ENCODE measurements at places on chromosomes 13 and 19.

GRCh38 chr13:61410669-61411297, 4.9 kb downstream of the PCDH20 start:
- peak; percentile 6 for DNase-seq

DNA sequence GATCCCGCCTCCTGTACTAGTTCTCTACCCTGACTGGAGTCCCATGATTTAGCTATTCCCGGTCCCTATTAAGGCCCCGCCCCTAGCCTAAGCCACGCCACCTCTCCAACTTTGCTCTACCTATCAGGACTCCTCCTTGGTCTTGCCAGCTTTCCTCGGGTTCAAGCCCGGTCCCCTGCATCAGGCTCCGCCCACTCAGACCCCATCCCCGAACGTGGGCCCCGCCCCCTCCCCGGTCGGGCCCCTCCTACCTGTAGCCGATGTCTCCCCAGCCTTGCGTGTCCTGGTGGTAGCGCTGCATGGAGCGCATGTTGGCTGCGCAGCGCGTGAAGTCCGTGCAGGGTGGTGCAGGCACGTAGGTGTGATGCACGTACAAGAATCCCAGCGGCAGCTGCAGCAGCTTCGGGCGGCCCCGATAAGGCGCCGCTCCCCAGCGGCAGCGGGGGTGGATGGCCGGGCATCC, 7.3 kb upstream of the RASAL3 start:
- no peak for DNase-seq

- no peak for DNase-seq
Observed at GRCh38 chr19:17348700-17349099, 11.3 kb downstream of the GTPBP3 start.

- DNase-seq = peak; percentile 75
Observed at GRCh38 chr19:46840498-46840942, 10.1 kb downstream of the AP2S1 start.

GRCh38 chr19:46373491-46374359, 26.8 kb downstream of the PPP5C start:
- no peak for DNase-seq

DNA sequence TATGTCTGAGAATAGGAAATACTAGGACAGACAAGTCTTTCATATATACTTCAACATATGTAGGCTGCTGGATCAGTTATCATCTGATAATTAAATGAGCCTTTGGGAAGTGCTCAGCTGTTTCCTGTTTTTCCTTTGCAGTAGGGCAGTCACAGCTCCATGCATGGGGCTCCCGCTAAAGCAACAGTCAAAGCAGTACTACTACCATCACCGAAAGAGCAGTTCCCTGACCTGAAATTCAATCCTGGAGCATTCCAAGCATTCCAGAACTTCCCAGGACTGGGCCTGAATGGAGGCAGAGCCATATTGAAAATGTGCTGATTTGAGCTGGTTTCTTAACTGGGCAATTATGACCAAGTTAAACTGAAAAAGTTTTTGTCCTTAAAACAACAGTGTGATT, 20.5 kb downstream of the MICU2 start:
- DNase-seq = no peak

- no peak for DNase-seq
Observed at GRCh38 chr13:42392716-42393572, 121.0 kb downstream of the AKAP11 start.

GRCh38 chr13:22090106-22090505, 419.2 kb downstream of the FGF9 start:
- no peak for DNase-seq

- DNase-seq = no peak
Observed at GRCh38 chr13:21549633-21550032, 54.3 kb downstream of the MICU2 start.

Measured in suppressor macrophage treated with lipopolysaccharide for 1 hour (primary cell).